Fibroblast of lung (primary cell): ENCODE measurements at places on chromosomes 1 and 21. TPM values are rescaled to one million over a fixed set of nuclear protein-coding genes. Genes with fewer than 3 reads are reported as not detected.

The PDPN gene
- 3.1 and 7.4 TPM in 2 replicates for total RNA-seq

DNA sequence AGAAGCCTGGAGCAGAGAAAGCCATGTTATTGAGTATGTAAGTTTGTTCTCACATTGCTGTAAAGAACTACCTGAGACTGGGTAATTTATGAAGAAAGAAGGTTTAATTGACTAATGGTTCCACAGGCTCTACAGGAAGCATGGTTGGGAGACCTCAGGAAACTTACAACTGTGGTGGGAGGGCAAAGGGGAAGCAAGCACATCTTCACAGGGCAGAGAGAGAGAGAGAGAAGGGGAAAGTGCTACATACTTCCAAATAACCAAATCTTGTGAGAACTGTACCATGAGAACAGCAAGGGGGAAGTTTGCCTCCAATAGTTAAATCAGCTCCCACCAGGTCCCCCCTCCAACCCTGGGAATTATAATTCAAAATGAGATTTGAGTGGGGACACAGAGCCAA is 302.7 kb downstream of the ST6GALNAC3 start:
- DNase-seq, result no peak

The TRIM45 gene
- 4.6 and 8.4 TPM in 2 replicates for total RNA-seq

DNA sequence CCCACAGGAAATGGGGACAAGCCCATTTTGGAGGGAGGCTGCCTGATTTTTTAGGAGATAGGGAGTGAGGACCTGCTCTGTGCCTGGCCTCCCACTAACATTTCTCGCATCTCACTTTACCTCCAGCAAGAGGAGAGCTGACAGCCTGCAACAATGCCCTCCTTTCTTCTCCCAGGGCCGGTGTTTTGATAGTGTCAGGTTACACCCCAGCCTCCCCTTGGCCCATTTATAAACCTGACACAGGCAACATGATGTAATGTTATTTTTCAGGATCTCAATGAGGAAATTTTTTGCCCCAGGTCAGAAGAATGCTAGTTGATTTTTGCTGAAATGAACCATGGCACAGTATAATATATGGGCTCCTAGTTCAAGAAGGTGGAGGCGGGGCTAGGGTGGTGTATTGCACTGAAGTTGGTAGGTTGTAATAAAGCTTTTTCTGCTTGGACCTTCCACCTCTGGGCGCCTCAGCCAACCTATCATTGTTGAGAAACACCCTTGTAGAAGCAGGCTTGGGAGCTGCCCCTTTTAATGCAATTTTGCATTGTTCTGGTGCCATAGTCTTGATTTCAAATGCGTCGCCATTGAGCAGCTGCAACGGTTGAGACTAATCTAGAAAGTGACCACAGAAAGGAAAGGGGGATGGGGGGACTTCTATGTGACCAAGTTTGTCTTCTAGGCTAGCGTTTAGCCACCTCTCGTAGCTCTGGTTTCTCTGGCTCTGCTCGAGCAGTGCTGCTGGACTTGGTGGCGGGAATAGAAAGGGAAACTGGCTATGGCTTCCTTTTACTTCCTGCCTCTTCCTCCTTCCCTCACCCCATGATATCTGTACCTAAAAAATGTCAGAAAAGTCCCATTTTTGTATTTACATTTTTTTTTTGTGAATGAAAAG is 53.0 kb downstream of the PBX1 start:
- peak; percentile 95 for DNase-seq

- no peak for DNase-seq
These were observed 20.4 kb downstream of the GPR161 start for GRCh38 chr1:168116327-168116799.

DNA sequence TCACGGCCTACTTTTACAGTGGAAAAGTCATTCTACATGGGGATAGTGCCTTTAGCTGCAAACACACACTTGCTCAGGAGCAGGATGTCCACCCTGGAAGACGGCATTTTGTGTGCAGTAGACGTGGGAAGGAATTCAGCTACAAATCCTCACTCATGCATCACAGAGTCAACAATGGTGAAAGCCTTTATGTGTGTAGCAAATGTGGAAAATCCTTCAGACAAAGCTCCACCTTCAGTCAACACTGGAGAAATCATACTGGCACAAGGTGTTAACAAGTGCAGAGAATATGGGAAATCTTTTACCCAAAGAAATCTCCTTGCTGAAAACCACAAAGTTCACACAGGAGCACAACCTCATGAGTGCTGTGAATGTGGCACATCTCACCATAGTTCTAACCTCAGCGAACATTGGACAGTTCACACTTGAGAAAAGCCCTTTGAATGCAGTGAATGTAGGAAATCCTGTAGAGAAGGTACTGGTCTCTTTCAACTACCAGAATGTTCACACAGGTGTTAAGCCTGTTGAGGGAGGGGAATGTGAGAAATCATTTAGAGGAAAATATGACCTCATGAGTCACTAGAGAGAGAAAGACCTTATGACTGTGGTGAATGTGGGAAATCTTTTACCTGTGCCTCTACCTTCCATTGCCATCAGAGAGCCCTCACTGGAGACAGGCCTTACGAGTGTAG is 101.8 kb downstream of the PTGS2 start:
- DNase-seq, result no peak

The GOLT1A gene
- 0.50 TPM in 1 of 2 replicates, not detected in the other for total RNA-seq

- DNase-seq, result no peak
These were observed 85.7 kb downstream of the ATP1A1 start for GRCh38 chr1:116458695-116459094.

The ASTN1 gene
- total RNA-seq, result under 0.01 and 0.17 TPM in 2 replicates

GRCh38 chr1:202658769-202659168 is 51.5 kb downstream of the SYT2 start:
- no peak for DNase-seq

DNA sequence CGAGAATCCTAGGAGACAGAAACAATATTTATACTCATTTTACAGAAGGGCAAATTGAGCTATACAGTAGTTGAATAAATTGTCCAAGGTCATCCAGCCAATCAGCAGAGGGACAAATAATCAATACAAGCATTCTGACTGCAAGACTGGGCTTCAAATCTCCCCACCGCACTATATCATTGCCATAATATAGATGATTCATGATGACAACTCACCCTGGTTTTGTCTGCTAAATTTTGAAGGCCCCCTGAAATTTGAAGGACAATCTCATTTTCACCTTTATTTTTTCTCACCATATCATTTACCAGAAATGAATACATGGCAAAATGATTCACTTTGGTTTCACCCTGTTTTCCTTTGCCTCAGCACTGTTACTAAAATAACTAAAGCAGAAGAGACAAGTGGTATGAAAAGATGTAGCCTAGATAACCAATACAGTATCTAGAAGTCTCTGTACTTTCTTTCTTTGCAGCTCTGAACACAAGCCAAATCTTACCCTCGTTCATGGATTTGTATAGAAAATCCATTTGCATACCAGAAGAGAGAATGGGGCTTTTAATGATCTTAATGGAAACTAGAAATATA is 292.5 kb downstream of the TTLL7 start:
- no peak for DNase-seq

DNA sequence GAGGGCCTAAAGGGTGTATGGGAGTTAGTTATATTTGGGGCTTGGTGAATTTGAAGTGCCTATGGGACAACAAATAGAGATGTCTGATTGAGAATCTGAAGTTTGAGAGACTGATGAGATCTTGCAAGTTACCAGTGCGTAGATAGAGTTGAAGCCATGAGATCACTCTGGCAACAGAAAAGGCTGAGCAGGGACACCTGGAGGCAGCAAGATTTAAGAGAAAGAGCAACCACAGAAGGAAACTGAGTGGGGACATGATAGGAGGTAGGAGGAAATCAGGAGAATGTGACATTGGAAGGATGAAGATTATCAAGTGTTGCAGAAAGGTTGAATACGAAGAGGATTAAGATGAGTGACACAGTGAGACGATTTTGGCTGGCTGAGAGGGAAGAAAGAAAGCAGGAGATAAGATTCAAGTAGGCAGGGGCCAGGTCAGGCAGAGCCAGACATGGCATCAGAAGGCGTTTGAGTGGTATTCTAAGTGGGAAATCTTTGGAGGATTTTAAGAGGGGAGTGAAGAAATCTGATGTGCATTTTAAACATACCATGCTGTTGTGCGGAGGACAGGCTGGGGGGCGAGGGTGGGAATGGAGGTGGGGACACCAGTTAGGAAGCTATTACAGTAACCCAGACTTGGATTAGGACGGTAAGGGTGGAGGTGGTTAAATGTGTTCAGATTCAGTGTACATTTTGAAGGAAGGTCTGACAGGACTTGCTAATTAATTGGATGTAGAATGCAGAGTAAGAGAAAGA is 3.0 kb upstream of the MPL start:
- DNase-seq, result no peak

The HPDL gene
- 0.17 and 0.26 TPM in 2 replicates for total RNA-seq

GRCh38 chr1:114334297-114334696 is 176.7 kb downstream of the TRIM33 start:
- DNase-seq, result no peak

- DNase-seq, result no peak
These were observed 329.0 kb upstream of the ESRRG start for GRCh38 chr1:217052196-217052595.

GRCh38 chr1:162186026-162186374 is 116.5 kb downstream of the NOS1AP start:
- DNase-seq, result no peak

DNA sequence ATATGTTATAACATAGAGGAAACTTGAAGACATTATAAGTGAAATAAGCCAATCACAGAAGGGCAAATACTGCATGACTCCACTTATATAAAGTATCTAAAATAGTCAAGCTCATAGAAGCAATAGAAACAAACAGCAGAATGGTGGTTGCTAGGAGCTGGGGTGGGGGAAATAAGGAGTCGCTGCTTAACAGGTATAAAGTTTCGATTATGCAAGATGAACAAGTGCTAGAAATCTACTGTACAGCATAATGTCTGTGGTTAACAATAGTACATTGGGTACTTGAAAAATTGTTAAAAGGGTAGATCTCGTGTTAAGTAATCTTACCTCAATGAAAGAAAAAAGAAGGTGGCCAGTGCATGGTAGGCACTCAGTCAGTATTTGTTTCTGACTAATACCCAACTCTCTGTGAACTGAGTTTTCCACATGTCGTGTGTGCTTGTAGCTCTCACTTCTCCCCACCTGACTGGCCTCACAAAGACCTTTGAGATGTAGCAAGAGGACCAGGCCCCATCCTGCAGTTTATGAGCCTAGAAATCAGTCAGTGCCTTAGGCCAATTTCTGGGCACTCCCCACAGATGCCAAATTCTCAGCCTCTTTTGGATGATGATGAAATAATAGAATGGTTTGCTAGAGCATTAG is 14.7 kb upstream of the SPRR5 start:
- no peak for DNase-seq

GRCh38 chr1:85202092-85202863 is 1.5 kb upstream of the SYDE2 start:
- no peak for DNase-seq

The DONSON gene
- 11.0 and 14.7 TPM in 2 replicates for total RNA-seq

The PLD5 gene
- under 0.01 TPM in 1 of 2 replicates, not detected in the other for total RNA-seq

GRCh38 chr1:38476850-38477178 is 382.8 kb downstream of the RRAGC start:
- no peak for DNase-seq

DNA sequence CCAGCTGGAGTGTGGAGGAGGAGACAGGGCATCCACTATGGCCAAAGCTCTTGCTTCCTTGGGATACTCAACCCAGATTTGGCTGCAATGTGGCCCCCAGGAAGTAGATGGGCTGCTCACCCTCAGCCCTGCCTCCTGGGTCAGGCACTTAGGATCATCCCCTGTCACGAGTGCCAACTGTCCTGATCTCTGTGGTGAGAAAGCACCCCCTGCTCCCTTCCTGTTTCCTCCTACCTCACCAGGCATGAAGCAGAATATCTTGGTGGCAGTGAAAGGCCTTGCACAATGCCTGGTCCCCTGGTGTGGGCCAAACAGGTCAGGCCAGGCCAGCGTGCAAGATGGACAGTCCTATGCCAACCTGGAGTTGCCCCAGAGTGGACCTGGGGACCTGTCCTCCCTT is 211.7 kb downstream of the GRIK3 start:
- no peak for DNase-seq

DNA sequence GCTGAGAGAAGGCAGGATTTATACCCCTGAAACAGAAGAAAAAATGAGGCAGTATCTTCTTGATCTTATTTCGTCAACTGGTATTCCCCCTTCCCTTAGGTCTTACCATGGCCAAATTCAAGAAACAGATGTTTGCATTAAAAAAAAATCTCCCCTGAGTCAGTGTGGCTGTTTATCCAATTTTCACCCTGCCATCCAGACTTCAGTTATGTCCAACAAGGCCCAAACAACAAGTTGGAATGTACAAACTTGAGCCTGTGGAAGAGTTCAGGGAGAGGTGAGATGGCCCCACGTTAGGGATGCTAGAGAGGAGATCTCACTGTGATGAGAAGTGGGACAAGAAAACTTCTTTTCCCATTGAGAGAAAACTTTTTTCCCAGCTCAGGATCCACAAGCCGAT is 147.2 kb upstream of the PROX1 start:
- DNase-seq, result no peak

- DNase-seq, result no peak
These were observed 9.5 kb downstream of the LSS start for GRCh38 chr21:46218906-46219590.

DNA sequence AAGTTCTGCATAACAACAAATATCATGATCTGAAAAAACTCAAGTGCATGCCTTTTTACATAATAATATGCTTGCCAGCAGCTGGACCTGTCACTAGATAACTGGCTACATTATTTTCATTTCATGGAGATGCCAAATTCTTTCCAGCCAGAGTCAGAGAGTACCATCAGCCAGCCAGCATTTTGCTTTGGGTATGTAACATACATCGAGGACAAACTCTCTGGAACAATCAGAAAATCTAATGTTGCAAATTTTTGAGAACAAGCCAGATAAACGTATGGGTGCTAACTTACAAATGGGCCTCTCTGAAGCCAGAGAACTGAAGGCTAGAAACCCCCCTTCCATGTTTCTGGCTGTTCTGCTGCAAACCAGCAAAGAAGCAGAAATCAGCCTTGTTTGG is 76.3 kb upstream of the BACE2 start:
- DNase-seq, result no peak
